ENCODE measurements at places on chromosomes 11 and 22.

- no peak for DNase-seq
Measured at GRCh38 chr11:73019449-73019848, 122.7 kb downstream of the FCHSD2 start.

GRCh38 chr11:72446929-72447769 is 12.8 kb upstream of the CLPB start:
- peak; percentile 67 for DNase-seq

DNA sequence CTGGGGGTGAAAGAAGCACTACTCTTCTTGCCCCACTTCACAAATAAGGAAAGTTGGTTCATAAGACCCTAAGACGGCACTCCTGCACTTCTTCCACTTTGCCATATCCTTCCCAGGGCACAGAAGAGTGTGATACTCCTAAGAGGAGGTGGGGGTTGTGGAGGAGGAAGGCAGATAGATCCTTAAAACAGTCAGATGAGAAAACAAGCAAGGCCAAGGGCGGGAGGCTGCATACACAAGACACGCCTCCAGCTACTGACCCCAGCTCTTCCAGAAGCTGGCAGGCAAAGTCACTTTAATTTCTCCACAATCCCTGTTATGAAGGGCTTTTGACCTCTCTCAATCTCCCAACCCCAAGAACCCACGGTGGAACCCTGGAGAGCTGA is 1.6 kb upstream of the CHRM4 start:
- no peak for DNase-seq

DNA sequence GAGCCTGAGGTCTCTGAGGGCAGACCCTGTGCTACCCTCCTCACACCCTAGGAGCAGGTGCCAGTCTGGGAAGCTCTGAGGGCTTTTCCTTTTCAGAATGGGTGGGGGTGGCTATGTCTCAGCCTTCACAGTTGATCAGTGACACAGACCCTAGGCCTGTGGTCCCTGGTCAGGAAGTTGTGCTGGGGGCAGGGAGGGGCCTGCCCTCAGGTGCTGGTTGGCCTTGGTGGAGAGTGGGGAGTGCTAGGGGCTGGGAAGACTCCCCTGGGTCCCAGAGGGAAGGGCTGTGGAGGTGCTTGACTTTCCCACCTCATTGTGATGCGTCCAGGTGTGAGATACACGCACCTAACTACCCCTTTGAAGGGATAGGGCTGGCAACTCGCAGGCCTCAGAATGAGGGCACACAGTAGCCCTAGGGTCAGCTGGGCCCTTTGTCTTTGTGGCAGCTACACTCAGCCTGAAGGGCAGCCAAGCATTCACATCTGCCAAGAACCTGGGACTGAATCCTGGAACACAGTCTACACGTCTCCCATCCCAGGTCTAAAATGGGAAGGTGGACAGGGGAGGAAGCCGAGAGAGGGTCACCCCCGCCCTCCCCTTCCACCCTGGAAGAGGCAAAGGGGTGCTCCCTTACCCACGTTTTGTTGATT is 31.2 kb upstream of the ATXN10 start:
- no peak for DNase-seq

DNA sequence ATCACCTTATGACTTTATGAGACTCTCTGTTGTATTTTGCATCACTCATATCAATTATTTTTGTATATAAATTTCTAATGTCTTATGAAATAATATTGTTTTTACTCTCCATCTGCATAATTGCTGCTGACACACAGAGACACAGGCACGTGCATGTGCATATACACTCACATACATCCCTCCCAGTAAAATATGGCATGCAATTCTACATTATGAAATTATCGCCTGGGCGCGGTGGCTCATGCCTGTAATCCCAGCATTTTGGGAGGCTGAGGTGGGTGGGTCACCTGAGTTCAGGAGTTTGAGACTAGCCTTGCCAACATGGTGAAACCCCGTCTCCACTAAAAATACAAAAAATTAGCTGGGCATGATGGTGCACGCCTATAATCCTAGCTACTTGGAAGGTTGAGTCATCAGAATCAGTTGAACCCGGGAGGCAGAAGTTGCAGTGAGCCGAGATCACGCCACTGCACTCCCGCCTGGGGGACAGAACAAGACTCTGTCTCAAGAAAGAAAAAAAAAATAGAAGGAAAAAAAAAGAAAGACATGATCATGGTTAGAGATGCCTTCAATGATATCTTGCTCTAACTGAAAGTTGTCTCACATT is 96.7 kb upstream of the LUZP2 start:
- no peak for DNase-seq

- peak; percentile 54 for DNase-seq
Measured at GRCh38 chr22:40726514-40726913, 47.2 kb downstream of the MCHR1 start.

GRCh38 chr11:9172389-9172788 is 81.0 kb upstream of the SCUBE2 start:
- no peak for DNase-seq

GRCh38 chr11:57728829-57729228 is 12.5 kb upstream of the SELENOH start:
- DNase-seq: no peak
